ENCODE measurements at places on chromosomes 2 and 18.

GRCh38 chr2:118103951-118104940 is 16.0 kb downstream of the INSIG2 start:
- DNase-seq: no peak

DNA sequence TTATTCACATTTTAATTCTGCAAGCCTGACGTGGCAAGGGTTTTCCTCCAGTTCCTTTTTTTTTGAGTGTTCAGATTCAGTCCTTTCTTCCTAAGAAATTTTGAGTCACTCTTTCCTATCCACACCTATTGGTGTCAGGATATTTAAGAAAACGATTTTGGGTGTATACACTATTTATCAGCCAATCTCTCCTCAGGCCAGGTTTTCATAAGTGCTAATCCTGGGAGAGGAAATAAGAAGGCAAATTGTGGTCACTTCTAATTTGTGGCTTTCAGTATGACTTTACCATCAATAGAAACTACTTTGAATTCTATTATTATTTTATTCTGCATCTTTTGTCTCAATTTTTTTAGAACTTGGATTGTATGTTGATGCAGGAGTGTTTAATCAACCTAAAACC is 174.4 kb downstream of the DSEL start:
- no peak for DNase-seq

DNA sequence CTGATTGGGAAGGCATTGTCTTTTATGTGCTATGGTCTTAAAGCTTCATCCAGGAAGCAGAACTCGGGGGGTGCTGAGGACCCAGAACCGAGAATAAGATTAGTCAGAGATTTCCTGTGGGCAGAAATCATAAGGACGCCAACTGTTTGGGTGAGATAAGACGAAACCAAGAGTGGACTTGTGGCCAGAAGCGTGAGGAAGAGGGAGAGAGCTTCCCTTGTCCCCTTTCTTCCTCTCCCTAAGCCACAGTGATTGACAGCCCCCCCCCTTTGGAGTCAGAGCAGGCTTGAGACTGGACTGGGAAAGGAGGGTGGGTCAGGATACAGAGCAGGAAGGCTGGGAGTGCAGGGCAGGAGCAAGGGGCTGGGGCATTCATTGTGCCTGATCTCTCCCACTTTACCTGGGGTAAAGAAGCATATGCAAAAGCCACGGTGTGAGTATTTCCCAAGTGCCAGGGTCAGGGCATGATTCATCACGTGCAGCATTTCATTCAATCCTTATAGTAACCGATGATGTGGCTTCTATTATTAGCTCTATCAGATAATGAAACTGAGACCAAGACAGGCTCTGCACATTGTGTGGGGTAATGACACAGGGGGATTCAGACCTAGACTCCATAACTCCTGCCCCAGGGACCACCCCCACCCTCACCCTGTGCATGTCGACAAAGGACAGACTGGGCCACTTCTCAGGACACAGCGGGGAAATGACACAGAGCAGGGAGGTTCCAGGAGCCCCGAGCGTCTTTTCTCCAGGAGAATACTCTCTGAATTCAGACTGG is 3.0 kb upstream of the IL1RN start:
- DNase-seq: no peak

- DNase-seq: no peak
Observed at GRCh38 chr2:5938566-5938896, 246.3 kb downstream of the SOX11 start.

- DNase-seq: no peak
Observed at GRCh38 chr18:74438091-74438490, 19.0 kb downstream of the DIPK1C start.

DNA sequence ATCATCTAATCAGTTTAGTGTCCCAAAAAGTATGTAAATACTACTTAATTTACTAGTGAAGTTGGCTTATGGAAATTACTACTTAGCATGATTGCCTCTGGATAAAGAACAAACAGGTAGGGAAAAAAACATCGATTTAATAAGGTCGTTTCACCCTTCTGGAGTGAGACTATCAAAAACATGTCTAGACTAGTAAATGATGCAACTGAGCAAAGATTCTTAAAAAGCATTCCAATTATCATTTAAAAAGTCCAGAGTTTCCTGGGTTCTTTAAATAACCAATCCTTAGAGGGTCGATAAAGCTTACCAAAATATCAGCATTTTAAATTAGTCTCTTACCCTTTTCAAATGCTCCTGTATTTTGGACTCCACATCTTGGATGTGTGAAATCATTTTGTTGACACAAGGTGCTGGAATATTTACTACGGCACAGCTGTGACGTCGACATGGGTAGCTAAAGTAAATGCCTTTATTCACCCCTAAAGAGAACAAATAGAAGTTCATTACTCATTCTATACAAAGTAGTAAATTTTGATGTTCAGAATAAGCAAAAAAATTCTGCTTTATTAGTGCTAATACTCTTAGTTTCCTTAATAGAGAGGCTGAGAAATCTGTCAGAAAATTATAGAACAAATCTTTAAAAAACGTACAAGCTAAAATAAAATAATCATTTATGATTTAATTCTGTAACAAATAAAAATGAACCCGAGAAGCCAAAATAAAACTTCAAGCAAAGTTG is 70.6 kb downstream of the CCDC178 start:
- DNase-seq: no peak

DNA sequence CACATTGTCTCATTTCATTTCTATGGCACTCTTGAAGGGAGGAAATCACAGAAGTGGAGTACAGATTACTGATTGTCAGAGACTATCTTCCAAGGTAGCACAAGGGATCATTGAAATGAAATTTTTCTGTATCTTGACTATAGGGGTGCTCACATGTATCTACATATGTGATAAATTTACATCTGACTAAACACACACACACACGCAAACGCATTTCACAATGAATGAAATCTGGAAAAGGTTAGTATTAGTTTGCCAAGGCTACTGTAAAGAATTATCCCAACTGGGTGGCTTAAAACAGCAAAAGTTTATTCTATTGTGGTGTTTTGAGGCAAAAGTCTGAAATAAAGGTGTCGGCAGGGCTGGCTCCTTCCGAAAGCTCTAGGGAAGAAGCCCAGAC is 144.6 kb downstream of the SH3BP4 start:
- no peak for DNase-seq

- no peak for DNase-seq
Observed at GRCh38 chr18:57776767-57777166, 26.3 kb downstream of the ATP8B1 start.

DNA sequence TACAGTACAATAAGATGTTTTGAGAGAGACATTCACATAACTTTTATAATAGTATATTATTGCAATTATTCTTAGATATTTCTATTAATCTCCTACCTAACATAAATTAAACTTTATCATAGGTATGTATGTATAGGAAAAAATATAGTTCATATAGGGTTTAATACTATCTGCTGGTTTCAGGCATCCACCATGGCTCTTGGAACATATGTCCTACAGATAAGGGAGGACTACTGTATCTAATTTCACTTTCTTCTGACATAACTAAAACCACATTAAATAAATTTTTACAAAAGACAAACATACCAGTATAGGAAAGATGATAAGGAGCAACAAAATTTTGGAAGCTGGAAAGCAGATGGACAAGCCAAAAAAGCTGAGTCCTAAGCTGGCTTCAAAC is 67.9 kb upstream of the TMEM17 start:
- DNase-seq: no peak

GRCh38 chr2:67846370-67847070 is 216.3 kb downstream of the C1D start:
- peak; percentile 49 for DNase-seq

DNA sequence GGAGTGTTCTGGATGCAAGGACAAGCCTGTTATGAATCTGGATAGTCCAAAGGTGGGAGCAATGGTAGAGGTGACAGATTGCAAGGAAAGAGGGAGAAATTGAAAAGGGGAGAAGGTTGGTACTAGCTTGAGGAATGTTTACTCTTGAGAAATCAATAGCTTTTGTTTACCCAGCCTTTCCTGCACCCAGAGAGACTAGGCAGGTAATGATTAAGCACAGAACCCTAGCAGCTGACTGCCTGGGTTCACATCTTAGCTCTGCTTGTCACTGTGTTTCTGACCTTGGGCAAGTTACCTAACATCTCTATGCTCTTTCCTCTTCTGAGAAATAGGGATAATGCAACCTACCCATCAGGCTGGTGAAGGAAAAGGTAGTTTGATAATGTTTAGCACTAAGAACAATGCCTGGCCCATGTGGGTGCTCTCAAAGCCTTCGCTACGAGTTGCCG is 178.6 kb downstream of the MGAT5 start:
- no peak for DNase-seq

- no peak for DNase-seq
Observed at GRCh38 chr2:69742322-69742952, 503 bp downstream of the ANXA4 start.
